NCI-H187 (cell line): ENCODE measurements at places on chromosomes 11 and 22.
A peak's percentile ranks its signal among the peaks of the same experiment; 100 is the strongest.

DNA sequence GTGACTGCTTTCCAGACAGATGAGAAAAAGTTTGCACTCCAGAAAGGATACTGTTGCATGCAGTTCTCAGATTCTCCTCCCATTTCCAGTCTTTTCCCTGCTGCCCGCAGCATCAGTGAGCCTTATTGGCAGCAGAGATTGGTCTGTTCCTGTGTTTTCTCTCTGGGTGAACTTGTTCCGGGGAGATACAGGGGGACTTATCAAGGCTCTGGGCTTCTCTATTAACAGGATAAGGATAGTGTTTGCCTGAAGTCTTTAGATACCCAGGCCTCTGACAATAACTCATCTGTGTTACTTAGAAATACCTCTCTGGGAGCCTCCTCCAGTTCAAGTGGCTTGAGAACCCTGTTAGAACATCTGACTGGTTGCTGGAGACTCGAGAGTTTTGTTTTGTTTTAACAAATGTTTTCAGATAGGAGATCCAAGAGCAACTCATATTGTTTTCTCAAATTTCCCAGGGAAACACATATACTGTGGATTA lies 154.7 kb downstream of the BLID start:
- DNase-seq: no peak

- no peak for DNase-seq
Observed at GRCh38 chr11:86124251-86125233, 55.7 kb upstream of the PICALM start.

- DNase-seq: peak; percentile 40
Observed at GRCh38 chr11:116276051-116277044, 496.4 kb downstream of the BUD13 start.

DNA sequence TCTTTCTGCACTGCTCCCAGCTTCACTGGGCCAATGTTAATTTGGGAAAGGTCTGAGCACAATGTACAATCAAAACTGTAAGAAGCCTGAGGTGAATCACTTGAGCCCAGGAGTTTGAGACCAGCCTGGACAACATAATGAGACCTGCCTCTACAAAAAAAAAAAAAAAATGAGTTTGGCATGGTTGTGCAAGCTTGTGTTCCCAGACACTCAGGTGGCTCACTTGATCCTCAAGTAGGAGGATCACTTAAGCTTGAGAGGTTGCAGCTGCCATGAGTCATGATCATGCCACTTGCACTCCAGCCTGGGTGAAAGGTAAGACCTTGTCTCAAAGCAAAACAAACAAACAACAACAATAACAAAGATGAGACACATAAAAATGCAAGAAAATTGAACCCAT lies 38.6 kb upstream of the SC5D start:
- DNase-seq: no peak

- DNase-seq: no peak
Observed at GRCh38 chr11:86335131-86335767, 33.2 kb downstream of the HIKESHI start.

DNA sequence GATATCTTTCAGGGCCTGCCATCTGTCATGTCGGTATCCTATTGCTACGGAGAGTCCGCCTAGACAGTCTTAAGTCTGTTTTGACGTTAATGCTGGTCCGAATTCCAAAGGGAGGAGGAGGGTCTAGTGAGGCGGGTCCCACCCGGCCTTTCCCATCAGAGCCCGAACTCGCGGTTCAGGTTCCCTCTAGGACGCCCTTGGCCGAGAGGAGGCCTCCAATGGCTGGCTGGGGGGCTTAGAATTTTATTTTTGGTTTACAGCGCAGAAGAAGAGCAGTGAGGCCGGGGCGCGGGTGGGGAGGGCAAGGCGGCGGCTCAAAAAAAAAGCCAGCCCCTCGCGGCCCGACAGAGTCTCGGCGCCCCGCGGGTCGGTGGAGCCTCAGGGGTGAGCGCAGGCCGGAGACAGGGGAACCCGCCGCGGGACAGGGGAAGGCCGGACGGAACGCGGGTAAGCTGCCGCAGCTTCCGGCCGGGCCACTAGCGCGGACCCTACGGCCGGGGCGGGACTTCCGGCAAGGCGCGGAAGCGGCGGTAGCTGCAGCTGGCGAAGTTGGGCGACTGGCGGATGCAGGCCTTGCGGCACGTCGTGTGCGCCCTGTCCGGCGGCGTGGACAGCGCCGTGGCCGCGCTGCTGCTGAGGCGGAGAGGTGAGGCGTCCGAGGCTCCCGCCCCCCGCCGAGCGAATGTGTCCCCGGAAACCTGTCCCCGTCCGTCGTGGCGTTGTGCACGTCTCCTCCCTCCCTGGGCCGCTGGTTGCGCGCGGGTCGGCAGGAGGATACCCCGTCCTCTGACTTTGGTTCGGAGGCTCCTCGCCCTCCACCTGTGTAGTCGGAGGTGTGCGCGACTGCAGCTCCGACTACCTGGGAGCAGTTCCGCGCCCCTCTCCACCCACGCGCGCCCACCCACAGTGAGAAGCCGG lies at the start of gene TRMU:
Gene TRMU (plus strand): TSS at position 514 of the 918 bp plus-strand sequence. CDS start 51 bp downstream, at position 565.
- no peak for DNase-seq

- no peak for DNase-seq
Observed at GRCh38 chr11:75272391-75272790, 31.8 kb downstream of the TPBGL start.

DNA sequence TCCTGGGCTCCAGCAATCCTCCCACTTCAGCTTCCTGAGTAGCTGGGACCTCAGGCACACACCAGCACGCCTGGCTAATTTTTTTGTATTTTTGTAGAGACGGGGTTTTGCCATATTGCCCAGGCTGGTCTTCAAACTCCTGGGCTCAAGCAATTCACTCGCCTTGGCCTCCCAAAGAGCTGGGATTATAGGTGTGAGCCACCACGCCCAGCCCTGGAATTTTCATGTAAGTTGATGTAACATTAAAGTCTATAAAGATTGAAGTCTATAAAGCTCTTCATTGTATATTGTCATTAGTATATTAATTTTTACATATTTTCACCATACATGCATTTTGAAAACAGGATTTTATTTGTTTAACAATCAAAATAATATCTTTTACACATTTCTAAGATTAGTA lies 12.5 kb upstream of the DDX17 start:
- no peak for DNase-seq

- no peak for DNase-seq
Observed at GRCh38 chr11:124762105-124762623, at the start of gene ESAM. Gene ESAM (minus strand): TSS chr11:124762290. CDS start chr11:124762154, 136 bp downstream.

DNA sequence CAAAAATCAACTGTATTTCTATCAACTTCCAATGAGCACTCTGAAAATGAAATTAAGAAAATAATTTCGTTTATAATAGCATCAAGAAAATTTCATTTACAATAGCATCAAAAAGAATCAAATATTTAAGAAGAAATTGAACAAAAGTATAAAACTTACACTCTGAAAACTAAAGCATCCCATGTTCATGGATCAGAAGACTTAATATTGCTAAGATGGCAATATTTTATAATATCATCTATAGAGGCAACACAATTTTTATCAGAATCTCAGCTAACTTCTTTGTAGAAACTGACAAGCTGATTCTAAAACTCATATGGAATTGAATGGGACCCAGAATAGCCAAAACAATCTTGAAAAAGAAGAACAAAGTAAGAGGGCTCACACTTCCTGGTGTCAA lies 19.9 kb downstream of the NUP160 start:
- no peak for DNase-seq

- DNase-seq: no peak
Observed at GRCh38 chr11:83511646-83512045, 225.5 kb upstream of the CCDC90B start.

DNA sequence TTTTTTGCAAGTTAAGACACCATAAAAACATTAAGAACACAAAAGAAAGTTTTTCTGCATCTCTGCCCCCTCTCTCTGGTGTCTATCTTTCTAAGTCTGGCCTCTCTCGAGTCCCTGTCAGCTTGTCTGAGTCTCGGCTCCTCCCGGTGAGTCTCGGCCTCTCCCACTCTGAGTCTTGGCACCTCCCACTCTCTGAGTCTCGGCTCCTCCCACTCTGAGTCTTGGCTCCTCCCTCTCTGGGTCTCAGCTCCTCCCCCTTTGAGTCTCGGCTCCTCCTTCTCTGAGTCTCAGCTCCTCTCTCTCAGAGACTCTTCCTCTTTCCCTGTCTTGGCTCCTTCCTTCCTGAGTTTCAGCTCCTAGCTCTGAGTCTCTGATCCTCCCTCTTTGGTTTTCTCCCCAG lies 72.5 kb upstream of the AMPD3 start:
- DNase-seq: no peak

DNA sequence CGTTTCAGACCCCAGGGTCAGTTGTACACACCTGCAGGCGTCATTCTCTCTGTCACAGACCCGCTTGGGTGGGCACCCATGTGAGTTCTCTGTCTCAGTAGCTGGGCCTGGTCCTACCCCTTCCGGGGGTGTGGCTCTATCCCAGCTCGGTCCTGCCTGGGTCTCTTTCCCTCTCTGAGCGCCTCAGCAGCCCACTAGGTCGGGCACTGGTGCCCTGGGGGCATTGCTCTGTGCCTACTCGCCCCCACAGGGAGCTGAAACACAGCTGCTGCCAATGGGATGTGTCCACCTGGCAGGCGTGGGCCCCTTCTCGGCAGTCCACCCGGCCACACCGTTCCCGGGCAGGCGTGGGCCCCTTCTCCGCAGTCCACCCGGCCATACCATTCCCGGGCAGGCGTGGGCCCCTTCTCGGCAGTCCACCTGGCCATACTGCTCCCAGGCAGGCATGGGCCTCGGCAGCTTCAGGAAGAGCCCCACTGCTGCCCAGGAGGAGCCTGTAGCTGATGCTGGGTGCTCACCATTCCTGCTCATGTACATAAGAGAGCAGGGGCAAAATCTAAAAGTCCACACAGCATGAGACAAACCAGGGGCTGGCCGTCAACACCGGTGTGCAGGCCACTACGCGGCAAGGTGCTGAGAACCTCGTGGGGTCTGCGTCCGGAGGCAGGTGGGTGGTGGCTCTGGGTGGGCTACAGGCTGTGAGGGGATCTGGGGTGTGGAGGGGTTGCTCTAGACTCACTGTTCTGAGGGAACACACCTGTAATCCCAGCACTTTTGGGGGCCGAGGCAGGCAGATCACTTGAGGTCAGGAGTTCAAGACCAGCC lies 12.3 kb downstream of the MLC1 start:
- DNase-seq: no peak

- DNase-seq: no peak
Observed at GRCh38 chr22:37267135-37267587, 15.1 kb upstream of the CYTH4 start.

GRCh38 chr11:97893612-97894011 lies 1127.1 kb upstream of the CNTN5 start:
- DNase-seq: no peak

DNA sequence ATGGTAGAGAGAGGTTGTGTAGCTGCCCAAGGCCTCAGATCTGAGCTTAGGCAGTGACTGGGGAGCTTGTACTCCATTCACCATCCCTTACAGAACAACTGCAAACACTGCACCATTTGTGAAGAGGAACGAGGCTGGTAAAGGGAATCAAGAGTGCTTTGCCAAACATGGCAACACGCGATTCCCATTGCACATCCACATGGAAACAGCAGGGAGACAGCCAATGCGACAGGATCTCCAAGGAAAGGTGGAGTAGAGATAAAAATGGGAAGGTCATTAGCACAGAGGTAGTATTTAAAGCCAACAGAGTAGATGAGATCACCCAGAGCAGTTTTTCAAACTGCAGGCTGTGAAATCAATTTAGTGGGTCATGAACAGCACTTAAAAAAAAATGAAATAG lies 42.0 kb downstream of the TCF20 start:
- no peak for DNase-seq

- DNase-seq: no peak
Observed at GRCh38 chr11:46309814-46310259, 32.4 kb downstream of the CREB3L1 start.

DNA sequence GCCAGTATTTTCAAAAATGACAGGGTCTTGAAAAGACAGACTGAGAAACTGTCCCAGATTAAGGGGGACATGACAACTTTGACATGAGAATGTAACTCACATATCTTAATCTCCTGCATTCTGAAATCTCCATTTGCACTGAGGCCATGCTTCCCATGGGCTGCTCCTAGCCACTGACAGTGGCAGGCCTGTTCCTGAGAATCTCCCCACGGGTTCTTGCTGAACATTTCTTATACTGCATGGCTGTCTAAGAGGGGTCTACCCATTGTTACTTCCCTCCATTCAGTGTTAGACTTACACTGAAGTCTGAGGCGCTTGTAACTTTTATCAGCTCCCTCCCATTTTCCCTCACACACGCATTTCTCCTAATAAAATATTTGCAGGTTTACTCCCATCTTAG lies 1.5 kb downstream of the CEP295 start:
- no peak for DNase-seq

GRCh38 chr11:5581014-5581413 lies 337 bp downstream of the OR52B6 start:
- DNase-seq: no peak

DNA sequence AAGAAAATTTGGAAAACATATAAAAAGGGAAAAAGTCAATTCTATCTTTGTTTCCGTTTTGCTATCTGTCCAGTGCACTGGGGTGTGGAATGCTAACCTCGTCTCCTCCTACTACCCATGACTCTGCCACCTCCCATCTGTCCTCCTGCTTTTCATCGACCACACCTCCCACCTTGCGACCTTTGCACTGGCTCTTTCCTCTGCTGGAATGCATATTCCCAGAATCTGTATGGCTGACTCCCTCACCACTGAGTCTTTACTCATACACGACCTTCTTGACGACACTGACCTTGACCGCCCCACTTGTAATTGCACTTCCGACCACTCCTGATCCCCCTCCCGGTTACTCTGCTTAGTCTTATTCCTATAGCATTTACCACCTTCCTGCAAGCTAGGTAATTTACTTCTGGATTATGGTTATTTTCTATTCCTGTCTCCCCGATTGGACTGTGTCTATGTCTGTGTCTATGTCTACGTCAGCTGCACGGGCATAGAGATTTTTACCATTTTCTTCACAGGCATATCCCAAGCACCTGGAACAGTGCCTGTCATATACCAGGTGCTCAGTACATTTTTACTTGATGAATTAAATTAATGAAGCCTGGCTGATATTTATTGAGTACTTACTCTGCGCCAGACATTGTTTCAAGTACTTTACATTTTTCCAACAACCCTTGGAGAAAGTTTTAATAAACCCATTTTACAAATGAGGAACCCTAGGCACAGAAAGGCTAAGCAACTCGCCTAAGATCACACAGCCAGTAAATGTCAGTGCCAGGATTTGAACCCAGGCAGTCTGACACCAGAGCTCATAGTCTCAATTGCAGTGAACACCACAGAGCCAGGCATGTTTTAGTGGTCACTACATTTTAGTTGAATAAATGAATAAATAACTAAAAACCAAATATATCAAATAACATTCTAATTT lies 89.3 kb upstream of the SLC22A12 start:
- no peak for DNase-seq

GRCh38 chr11:124793466-124794278 lies 6.5 kb downstream of the MSANTD2 start:
- DNase-seq: no peak

- no peak for DNase-seq
Observed at GRCh38 chr11:64343767-64344559, 4.0 kb downstream of the CCDC88B start.

- no peak for DNase-seq
Observed at GRCh38 chr11:111422494-111423249, 43.6 kb upstream of the POU2AF1 start.
